Astrocyte (in vitro differentiated cells and primary cell): ENCODE measurements at places on chromosomes 4 and X. TPM values are rescaled to one million over a fixed set of nuclear protein-coding genes. Genes with fewer than 3 reads are reported as not detected.
A peak's percentile ranks its signal among the peaks of the same experiment; 100 is the strongest.

Gene SHOX
- not detected in 2 replicates for total RNA-seq

DNA sequence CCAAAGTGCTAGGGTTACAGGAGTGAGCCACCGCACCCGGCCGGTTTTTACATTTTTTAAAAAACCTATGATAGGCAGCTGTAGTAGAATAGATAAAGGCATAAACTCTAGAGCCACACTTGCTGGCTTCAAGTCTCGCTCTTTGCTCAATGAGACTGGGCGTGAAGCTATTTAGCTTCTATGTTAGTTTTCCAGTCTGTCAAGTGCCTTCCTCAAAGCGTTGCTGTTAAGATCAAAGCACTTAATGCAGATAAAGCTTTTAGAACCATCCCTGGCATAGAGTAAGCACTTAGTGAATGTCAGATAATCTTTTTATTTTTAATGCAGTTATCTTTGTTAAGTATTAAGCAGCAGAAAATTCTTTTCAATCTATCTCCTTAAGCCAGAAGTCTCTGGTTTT lies 42.0 kb upstream of the BMPR1B start:
- no peak for DNase-seq

GRCh38 chrX:39772057-39772832 lies 325.5 kb downstream of the BCOR start:
- DNase-seq = peak; percentile 63

- DNase-seq = no peak
Observed at GRCh38 chr4:2691313-2691712, 64.8 kb downstream of the TNIP2 start.

DNA sequence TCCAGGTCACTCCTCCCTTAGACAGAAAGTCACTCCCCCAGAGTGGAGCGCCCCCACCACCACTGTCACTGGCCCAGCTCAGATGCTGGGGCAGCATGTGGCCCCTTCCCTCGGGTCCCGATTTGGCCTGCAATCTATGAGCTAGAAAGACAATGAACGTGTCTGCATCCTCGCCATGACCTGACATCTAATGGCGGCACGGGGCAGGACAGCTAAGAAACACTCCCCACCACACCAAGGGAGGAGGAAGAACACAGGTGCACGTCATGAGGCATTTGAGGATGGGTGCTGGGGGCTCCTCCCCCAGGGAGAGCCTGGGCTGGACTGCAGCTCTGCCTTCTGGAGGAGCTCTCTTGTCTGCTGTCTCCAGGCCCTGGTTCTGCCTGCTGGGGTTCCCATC lies 8.7 kb downstream of the RNF212 start:
- DNase-seq = no peak

Gene C4orf50
- total RNA-seq = 0.16 and 0.17 TPM in 2 replicates

- DNase-seq = no peak
Observed at GRCh38 chrX:132114607-132115006, 13.2 kb downstream of the FRMD7 start.

Gene WDR44
- total RNA-seq = 19.0 and 20.1 TPM in 2 replicates

- no peak for DNase-seq
Observed at GRCh38 chr4:110418641-110419040, 57.3 kb upstream of the ENPEP start.

DNA sequence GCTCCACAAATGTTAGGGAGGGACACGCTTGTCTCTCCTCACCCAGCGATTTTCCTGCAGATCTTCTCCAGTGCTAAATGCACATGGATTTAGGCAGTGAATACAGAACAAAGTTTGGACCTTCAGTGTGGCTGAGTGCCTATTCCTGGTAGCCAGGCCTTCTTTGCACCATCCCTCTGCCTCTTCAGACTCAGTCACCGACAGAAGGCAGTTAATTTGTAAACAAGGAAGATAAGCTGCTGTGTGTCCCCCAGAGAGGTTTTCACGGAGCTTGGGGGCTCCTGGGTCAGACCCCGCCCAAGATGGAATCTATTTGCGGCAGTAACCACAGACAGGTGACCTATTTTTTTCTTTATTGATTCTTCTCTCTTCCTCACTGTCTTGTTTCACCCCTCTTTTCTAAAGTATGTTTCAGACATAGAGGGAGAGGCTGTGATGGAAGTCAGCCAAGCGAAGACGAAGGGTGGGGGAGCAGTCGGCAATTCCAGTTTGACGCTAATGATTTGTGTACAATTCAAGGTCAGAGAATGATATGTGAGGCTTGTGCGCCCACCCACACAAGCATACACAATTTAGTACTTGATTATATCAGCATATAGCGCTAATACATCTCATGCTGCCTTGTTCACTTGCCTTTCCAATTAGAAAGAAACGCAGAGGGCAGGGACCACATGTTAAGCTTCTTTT lies 200.8 kb downstream of the MGST2 start:
- no peak for DNase-seq
